Right lobe of liver (tissue), 6 donors: ENCODE measurements at places on chromosomes 3 and 15.

DNA sequence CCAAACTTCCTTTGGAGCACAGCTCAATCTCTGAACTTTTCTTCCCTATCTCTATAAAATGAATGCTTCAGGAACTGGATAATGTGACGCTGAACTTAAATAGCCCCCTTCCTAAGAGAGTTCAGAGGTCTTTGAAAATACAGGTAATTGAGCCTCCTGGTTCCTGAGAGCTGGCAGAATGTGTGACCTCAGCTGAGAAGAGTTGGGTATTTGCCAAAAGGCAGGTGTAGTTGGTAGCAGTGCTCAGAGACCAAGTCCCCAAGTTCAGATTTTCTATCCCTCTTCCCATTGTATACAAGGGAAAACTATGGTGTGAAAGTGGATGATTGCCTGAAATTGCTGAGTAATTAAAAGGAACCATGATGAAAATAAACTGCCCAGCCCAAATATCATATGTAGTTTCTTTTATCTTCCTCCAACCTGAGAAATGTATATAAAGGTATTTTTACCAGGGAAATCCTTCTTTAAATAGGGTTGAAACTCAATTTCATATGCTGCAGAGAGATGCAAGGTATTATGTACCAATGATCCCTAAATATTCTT, 154.6 kb upstream of the ICE2 start:
- DNase-seq: no peak

DNA sequence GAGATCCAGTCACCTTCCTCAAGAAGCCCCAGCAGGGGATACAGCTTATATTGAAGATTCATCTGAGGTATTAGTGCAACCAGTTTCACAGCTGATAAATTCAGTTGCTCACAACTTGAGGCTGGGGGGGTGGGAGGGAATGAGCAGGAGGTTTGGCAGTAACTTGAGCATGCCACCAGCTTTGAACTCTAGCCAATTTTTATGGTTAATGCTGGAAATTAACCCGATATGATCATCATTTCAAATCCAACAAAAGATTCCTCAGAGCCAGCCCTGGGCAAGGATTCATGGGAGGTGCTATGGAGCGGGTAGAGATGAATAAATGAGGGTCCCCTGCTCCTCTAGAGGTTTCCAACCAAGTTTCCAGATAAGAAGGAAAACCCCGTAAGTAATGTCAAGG, 73.1 kb upstream of the HES1 start:
- no peak for DNase-seq

- DNase-seq: no peak
Observed at GRCh38 chr3:13133471-13133981, 60.3 kb upstream of the IQSEC1 start.

DNA sequence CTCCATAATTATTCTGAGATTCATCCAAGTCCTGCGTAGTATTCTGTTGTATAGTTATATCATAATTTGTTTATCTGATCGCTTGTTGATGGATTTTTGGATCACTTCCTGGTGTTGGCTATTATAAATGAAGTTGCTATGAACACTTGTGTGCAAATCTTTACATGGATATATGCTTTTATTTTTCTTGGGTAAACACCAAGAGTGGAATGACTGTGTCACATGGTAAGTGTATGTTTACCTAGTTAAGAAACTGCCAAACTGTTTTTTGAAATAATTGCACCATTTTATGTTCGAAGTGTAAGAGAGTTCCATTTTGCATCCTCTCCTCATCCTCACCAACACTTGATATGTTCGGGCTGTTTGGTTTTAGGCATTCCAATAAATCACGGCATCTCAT, 360.4 kb upstream of the FRG2C start:
- no peak for DNase-seq

DNA sequence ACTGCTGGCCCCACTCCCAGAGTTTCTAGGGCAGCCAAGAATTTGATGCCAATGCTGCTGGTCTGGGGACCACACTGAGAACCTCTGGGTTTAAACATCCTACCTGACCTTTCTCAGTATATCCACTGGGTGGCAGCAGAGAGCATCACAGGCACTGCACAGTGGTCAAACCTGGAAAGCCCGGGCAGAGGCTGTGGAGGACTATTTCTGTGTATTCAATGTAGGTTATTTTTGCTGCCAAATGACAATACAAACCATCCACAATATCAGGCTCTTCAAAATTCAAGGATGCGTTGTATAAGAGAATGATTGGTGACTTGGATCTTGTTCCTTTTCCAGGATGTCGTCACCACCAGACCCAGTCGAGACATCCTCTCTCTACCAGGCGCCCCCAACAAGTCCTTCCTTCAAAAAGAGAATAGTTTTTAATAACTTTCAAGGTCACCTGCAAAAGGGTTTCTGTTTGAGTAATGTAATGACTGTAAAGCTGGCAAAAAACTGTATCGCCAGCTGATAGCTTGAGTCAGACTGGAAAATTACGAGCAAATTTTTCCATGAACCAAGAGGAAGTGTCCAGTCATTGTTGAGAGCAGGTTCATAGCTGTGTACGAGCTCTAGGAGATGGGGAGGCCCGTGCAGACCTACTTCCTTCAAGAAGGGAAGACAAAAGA, 30.5 kb upstream of the MYZAP start:
- peak; percentile 91 for DNase-seq

GRCh38 chr3:134643150-134643675, 7.6 kb downstream of the KY start:
- DNase-seq: no peak

DNA sequence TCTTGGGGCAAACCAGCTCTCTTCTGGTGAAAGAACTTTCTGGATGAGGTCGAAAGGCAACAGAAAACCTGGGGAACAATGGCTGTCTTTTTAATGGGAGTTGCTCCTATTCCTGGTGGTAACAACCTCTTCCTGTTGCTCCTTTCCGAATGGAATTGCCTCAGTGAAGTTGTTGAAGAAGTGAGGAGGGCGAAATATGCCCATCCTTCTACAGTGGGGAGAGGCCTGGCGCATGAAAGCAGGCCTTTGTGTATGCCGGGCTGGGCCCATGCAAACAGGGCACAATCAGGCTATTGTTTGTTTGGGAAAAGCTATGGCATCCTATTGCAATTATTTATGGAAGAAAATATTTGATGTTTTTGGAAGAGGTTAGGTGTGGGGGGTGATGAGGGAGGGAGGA, 166.9 kb downstream of the IGF1R start:
- DNase-seq: no peak

DNA sequence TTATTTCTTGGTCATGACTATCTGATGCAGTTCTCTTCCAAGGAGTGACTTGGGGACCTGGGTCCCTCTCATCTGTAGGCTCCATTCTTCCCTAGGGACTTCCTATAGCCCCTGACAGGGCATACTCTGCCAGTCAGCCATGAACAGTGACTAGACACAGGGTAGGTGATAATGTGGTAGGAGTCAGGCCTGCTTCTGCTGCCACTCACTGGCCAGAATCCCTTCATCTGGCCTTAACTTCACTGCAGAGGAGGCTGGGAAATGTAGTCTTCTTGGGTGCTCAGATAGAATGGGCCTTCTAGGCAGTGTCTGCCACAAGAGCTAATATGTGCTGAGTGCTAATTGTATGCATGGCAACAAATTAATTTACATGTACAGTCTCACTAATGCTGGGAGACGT, 84.5 kb downstream of the CACNA2D3 start:
- no peak for DNase-seq

GRCh38 chr3:148223266-148223665, 474.4 kb upstream of the AGTR1 start:
- DNase-seq: no peak

GRCh38 chr3:42061025-42061712, 30.0 kb upstream of the TRAK1 start:
- no peak for DNase-seq

- no peak for DNase-seq
Observed at GRCh38 chr3:121819236-121819635, 15.6 kb downstream of the IQCB1 start.

GRCh38 chr3:151709847-151710246, 23.9 kb upstream of the AADACL2 start:
- no peak for DNase-seq

GRCh38 chr3:66404197-66404596, 96.6 kb downstream of the LRIG1 start:
- no peak for DNase-seq

DNA sequence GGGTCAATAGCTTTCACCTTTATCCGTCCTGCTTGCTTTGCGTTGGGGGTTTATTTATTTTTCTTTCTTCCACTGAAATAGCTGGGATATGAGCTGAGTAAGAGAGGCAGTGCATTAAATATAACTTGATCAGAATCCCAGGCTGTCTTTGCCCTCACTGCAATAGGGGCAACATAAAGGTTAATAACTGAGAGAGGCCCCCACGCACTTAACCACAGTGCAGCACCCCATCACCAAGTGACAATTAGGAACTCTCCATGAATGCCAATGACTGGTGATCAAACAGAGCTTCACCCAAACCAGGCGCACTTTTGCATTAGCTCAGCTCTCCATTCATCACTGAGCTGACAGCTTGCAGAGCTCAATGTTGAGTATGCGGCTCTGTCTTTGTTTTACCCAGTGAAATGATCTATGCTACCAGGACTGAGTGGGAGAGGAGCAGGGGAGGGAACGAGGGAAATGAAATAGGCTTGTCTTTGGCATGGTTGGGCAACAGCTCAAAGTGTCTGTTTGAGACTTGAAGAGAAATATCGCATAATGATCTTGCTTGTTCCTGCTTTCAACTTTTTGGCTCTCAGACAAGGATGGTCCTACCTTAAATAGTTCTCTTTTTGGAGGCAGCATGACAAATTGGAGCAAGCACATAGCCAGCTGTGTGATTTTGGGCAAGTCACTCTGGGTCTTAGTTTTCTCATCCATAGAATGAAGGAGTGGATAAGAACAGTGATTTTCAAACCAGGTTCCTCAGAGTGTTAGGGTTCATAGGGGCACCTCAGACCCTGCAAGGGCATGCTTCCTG, 14.5 kb upstream of the GLCE start:
- DNase-seq: no peak

GRCh38 chr3:71302604-71303003, 280.9 kb downstream of the FOXP1 start:
- DNase-seq: no peak

GRCh38 chr3:97763586-97764406, 762 bp upstream of the ARL6 start:
- DNase-seq: no peak

GRCh38 chr3:143119974-143120715, 574 bp downstream of the CHST2 start:
- DNase-seq: peak; percentile 58

GRCh38 chr15:57184502-57184901, 191.8 kb upstream of the CGNL1 start:
- DNase-seq: no peak

DNA sequence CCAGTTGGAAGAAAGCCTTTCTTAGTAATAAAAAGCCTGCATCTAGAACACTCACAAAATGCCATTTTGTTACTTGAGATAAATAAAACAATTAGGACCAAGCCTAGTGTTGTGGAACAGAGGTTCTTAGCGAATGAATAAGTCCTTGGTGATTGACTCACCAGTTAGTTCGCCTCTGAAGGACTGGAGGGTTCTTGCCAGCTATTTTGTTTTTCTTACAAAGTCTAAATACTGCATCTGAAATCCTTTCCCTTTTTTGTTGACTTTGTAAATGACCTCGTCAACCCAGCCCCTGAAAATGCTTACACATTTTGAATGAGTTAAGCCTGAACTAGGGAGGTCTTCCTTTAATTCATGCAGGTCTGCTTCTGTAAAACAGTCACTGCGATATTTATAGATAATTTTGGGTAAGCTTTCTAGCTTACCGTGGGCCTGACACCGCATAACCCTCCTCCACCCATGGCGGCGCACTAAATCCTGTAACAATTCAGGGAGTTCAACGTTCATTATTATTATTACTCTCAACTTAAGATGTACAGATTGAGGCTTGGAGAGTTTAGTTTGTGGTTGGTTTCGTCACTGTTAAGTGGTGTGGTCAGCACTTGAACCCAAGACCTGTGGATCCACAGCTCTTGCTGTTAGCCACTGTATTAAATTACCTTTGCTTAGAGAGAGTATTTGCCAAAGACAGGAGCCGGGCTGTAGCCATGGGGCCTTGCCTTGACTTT, 45.0 kb upstream of the SACM1L start:
- DNase-seq: no peak

DNA sequence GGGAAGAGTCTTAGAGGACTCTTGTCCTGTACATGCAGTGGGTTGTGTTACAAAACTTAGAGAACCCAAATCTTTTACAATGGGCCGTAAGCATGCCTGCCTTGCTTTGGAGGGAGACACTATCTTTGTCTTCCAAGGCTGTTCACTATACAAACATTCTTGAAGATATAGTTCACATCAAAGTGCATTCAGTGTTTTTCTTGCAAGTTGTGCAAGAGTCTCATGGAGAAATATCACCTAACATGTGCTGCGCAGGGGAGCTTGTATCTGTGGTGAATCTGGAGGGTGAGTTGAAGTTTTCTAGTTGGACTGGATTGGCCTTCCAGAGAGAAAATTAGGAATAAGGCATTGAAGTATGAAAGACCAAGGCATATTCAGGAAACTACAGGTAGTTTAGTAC, 7.8 kb upstream of the PRTG start:
- DNase-seq: no peak

- no peak for DNase-seq
Observed at GRCh38 chr3:19016851-19017250, 131.5 kb upstream of the KCNH8 start.

DNA sequence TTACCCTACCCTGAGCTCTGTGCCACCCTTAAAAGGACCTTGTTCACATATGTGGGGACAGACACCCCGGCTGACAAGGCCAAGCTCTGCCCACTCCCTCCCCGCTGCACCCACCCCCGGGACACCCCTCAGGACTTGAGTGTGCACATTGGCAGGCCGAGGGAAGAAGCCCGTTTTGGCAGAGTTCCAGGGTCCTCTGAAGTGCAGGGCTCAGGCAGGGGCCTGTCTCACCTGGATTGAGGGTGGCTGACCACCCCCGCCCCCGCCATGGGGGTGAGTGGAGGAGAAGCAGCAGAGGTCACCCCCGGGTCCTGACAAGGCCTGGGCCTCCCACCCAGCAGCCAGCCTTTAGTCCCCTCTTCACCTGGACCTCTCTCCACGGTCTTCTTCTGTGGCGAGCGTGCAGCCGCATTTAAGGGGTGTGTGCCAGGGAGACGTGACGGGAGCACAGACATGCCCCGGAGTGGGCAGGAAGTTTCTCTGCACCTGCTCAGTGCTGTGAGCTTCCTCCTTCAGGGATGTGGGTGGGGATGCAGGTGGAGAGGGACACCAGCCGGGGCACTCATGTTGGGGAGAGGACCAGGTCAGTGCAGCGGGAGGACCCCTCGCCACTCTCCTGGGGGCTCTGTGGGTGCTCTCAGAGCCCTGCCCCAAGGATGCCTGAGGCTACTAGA, 50.7 kb downstream of the LINGO1 start:
- no peak for DNase-seq

DNA sequence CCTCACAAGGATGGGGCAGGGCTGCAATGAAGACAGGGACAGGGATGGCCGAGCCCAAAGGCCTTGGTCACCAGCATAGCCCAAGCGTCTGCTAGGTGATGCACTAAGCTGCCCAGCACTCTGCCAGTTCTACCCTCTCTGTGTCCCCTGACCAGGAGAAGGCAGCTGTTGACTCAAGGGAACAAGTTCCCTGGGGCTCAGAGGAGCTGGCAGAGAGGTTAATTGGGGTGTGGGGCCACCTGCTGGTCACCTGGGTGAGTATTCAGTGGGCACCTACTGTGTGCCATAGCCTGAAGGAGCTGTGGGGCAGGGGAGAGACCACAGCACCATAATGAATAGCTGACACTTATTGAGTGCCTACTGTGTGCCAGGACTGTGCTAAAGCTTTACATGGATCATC, 22.0 kb upstream of the DOCK3 start:
- DNase-seq: no peak
